ENCODE measurements at places on chromosomes 5 and 9.

GRCh38 chr9:602716-603115 is 238.8 kb upstream of the DMRT1 start:
- no peak for DNase-seq

DNA sequence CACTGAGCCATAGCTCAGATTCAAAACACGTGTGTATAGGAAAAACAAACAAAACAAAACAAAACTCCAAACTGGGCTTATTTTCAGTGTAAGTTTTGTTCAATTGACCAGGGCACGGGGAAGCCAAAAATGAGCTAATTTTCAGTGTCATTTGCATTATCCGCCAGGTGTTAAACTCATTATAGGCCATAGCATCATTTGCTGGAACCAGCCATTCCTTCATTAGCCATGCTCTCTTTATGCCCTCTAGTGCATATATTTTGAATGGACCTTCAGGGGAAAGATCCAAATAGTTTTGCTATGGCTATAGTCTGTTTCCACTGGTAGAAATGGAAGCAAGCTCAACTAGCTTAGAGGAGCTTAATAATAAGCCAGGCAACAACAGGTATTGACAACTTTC is 1205.2 kb upstream of the DMAC1 start:
- DNase-seq: no peak

GRCh38 chr9:82894961-82895821 is 167.8 kb downstream of the RASEF start:
- DNase-seq: no peak

GRCh38 chr9:108903420-108904103 is 30.4 kb downstream of the ELP1 start:
- DNase-seq: peak; percentile 21

- no peak for DNase-seq
Measured at GRCh38 chr9:128887914-128888350, 6.0 kb downstream of the LRRC8A start.

GRCh38 chr5:31954091-31954490 is 220.0 kb downstream of the GOLPH3 start:
- no peak for DNase-seq

GRCh38 chr5:103119070-103119764 is 721 bp downstream of the GIN1 start:
- DNase-seq: peak; percentile 36

- peak; percentile 87 for DNase-seq
Measured at GRCh38 chr5:167642779-167643517, 648.5 kb upstream of the WWC1 start.

- peak; percentile 13 for DNase-seq
Measured at GRCh38 chr5:50441493-50441955, 436 bp upstream of the EMB start.

- DNase-seq: no peak
Measured at GRCh38 chr5:173025651-173026050, 30.5 kb upstream of the CREBRF start.

GRCh38 chr5:142100307-142100706 is 8.3 kb upstream of the NDFIP1 start:
- DNase-seq: no peak

All from bronchial epithelial cell (primary cell).